ENCODE measurements at places on chromosomes 1 and 21. TPM values are rescaled to one million over a fixed set of nuclear protein-coding genes. Genes with fewer than 3 reads are reported as not detected.

NOS1AP gene
- 3.6 TPM for total RNA-seq

PLEKHN1 gene
- total RNA-seq = 1.2 TPM

MYCL gene
- 3.9 TPM for total RNA-seq

KRTAP20-4 gene
- not detected for total RNA-seq

SH3BP5L gene
- total RNA-seq = 25.0 TPM

- DNase-seq = no peak
- no peaks in the 10 kb centered on the region for H3K4me1 ChIP-seq
- H3K27me3 ChIP-seq = no peaks in the 10 kb centered on the region
- peaks cover 89% of the 10 kb centered on the region for H3K36me3 ChIP-seq
- no peak overlapping the region for H3K27ac ChIP-seq
- H3K4me3 ChIP-seq = no peak overlapping the region
Measured at GRCh38 chr1:74714429-74715235, 18.2 kb downstream of the CRYZ start.

DNA sequence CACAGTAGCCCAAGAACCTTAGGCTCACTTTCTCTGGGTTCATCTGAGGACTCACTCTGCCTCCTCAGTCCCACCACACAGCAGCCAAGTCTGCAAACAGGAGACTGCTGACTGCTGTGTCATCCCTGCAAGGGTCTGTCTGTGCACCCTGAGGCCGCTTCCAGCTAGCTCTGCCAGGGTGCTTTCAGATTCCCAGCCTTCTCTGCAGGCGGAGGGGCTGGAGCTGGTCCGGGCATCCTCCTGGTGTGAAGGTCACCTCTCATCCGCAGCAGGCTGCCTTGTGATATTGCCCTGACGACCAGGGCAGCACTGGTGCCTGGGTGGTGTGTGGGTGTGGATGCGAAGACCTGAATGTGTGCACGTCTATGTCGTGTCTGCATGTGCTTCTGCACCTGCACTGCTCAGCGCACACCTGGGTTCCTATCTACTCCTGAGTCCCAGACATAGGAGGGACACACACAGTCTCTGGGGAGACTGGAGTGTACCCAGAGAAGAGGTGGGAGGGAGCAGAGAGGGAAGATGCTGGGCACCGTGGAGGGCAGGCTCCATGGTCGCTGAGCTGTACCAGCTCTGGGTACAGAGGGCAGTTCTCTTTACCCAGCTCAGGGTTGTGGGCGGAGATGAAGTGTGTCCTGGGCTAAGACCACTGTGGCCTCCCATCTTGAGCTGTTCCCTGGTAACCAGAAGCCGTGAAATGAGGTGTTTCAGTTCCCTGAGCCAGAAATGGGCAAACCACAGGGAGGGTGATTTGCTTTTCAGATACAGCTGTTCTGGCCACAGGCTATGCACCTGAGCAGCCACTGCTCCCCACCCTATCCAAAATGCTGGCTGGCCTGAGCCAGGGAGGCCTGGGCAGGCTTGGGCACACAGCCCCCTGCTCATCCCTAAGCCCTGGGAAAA is 160.9 kb upstream of the CSF3R start:
- no peak overlapping the region for H3K4me3 ChIP-seq
- H3K4me1 ChIP-seq = no peaks in the 10 kb centered on the region
- H3K27me3 ChIP-seq = peaks cover 3% of the 10 kb centered on the region
- H3K36me3 ChIP-seq = no peaks in the 10 kb centered on the region
- no peak overlapping the region for H3K27ac ChIP-seq

DNA sequence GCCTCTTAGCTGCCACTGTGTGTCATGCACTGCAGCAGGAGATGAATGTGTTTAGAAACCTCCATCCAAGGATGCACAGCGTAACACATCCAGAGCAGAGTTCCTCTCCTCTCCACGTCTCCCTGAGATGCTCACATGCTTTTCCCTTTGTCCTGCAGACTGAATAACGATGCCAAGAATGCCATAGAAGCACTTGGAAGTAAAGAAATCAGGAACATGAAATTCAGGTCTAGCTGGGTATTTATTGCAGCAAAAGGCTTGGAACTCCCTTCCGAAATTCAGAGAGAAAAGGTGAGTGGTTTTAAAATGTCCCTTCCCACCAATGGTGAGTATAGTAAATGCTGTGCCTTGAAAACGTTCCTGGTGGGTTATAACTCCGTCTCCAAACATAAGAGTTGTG is 13.4 kb upstream of the MX2 start:
- H3K27ac ChIP-seq = no peak overlapping the region
- H3K27me3 ChIP-seq = peaks cover 12% of the 10 kb centered on the region
- H3K4me3 ChIP-seq = no peak overlapping the region
- no peak for DNase-seq

GRCh38 chr1:178513278-178513983 is 522 bp downstream of the TEX35 start:
- peaks cover 5% of the 10 kb centered on the region for H3K4me1 ChIP-seq
- no peaks in the 10 kb centered on the region for H3K27me3 ChIP-seq
- DNase-seq = no peak
- H3K36me3 ChIP-seq = no peaks in the 10 kb centered on the region

DNA sequence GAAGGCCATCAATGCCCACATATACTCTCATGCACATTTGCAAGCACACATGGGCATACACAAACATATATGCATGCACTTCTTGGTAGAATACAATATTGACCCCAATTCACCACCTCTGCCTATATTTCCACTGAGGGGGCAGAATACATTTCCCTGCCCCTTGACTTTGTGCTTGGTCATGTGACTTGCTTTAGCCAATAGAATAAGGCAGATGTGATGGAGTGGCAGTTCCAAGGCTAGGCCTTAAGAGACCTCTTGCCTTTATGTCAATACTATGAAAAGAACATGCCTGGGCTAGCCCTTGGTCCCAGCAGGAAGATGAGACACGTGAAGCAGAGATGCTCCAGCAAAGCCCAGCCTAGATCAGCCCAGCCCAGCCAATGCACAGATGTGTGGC is 66.0 kb upstream of the GRIK3 start:
- H3K4me3 ChIP-seq = no peak overlapping the region
- no peak overlapping the region for H3K27ac ChIP-seq
- H3K4me1 ChIP-seq = no peaks in the 10 kb centered on the region
- no peak for DNase-seq

DNA sequence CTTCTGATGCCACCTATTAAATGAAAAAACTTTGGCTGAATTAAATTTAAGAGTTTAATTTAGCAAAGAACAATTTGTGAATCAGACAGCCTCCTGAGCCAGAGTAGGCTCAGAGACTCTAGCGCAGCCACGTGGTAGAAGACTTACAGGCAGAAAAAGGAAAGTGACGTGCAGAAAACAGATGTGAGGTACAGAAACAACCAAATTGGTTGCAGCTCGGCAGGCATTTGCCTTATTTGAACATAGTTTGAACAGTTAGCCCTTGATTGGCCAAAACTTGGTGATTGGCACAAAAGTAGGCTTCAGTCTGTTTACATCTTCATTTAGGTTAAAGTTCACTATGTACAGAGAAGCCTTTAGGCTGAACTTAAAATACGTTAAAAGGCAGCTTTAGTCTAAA is 22.9 kb downstream of the TCP10L start:
- H3K36me3 ChIP-seq = no peaks in the 10 kb centered on the region
- H3K27ac ChIP-seq = peak overlapping the region; percentile 28
- H3K4me1 ChIP-seq = no peaks in the 10 kb centered on the region
- H3K4me3 ChIP-seq = no peak overlapping the region
- no peaks in the 10 kb centered on the region for H3K27me3 ChIP-seq

DNA sequence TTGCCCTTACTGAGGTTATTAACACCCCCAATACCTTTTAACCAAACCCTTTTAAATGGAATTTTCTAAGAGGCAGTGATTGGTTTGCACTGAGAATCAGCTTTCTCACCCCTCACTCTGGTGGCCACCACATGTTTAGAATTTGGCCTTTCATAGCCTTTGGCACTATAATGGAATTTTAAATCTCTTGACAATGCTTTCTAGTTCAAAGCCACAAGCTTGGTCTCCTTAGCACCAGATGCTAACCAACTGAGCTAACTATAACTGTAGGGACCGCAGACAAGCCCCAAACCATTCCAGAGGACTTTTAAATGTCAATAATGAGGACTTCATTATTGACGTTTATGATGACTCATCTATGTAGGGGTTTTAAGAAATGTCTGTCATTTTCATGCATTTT is 238.7 kb upstream of the SNX7 start:
- H3K4me3 ChIP-seq = no peak overlapping the region
- no peaks in the 10 kb centered on the region for H3K27me3 ChIP-seq
- no peak overlapping the region for H3K27ac ChIP-seq
- no peak for DNase-seq
- H3K36me3 ChIP-seq = no peaks in the 10 kb centered on the region

GRCh38 chr1:226548256-226549093 is at the start of gene STUM:
TSS of gene STUM (plus strand) at chr1:226548764. CDS start at chr1:226548905, 141 bp downstream.
- no peak within 1 kb of the TSS for H3K27ac ChIP-seq
- peak within 1 kb of the TSS; percentile 54 for H3K4me3 ChIP-seq
- no peaks in the 10 kb centered on the region for H3K36me3 ChIP-seq
- H3K4me1 ChIP-seq = peaks cover 28% of the 10 kb centered on the region

DNA sequence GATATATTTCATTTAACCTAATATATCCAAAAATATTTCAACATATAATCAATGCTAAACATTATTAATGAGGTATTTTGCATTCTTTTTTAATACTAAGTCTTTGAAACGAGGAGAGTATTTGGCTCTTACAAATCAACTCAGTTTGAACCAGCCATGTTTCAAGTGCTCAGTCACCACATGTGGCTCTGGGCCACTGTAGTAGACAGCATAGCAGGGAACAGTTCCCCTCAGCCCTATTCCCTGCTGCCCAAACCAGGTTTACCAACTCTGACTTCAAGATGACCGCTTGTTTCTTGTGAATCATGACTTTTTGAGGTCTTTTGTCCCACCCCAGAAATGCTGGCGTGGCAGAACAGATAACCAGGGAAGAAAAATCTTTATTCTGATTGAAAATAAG is 5.7 kb downstream of the ZNF672 start:
- DNase-seq = no peak
- H3K27ac ChIP-seq = no peak overlapping the region

DNA sequence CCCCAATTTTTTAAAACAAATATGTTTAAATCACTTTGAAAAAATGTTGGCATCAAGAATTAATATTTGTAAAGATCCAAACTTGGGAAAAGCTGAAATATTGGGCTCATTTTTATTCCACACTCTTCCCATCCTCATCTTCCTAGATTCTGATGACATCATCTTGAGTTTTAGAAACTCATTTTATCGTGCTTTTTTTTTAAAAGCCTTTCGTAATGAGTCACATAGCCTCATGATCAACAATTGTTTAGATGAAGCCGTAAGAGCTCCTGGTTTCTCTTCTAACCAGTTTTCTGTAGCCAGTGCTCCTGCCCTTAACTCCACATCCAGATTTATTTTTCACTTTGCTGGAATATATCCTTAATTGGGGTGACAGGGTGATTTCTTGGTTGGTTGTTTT is 78.6 kb downstream of the POFUT2 start:
- no peak overlapping the region for H3K27ac ChIP-seq
- H3K36me3 ChIP-seq = peaks cover 70% of the 10 kb centered on the region
- DNase-seq = no peak
- peaks cover 6% of the 10 kb centered on the region for H3K4me1 ChIP-seq
- H3K4me3 ChIP-seq = no peak overlapping the region

- no peak overlapping the region for H3K27ac ChIP-seq
- no peaks in the 10 kb centered on the region for H3K27me3 ChIP-seq
- H3K4me3 ChIP-seq = no peak overlapping the region
- H3K36me3 ChIP-seq = peaks cover 8% of the 10 kb centered on the region
- peaks cover 4% of the 10 kb centered on the region for H3K4me1 ChIP-seq
- no peak for DNase-seq
Measured at GRCh38 chr1:101017448-101017847, 8.1 kb downstream of the DPH5 start.

DNA sequence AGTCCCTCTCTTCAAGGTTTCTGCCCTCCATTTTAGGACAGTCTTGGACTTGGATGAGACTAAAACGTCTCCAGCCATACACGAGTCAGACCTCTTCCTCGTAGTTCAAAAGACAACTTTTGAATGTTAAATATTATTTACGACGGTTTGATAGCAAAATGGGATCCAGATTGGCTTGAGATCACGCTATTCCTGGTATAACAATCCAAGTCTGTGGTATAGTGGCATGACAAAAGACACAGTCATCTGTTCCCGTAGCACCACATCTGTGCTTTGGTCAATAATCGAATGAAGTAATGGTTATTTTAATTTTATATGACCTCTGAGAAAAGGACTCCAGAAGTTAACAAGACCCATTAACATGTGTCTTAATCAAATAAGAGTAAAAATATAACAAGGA is 7.0 kb downstream of the PCP4 start:
- H3K4me1 ChIP-seq = no peaks in the 10 kb centered on the region
- H3K4me3 ChIP-seq = no peak overlapping the region
- no peak overlapping the region for H3K27ac ChIP-seq
- no peaks in the 10 kb centered on the region for H3K27me3 ChIP-seq
- H3K36me3 ChIP-seq = no peaks in the 10 kb centered on the region

DNA sequence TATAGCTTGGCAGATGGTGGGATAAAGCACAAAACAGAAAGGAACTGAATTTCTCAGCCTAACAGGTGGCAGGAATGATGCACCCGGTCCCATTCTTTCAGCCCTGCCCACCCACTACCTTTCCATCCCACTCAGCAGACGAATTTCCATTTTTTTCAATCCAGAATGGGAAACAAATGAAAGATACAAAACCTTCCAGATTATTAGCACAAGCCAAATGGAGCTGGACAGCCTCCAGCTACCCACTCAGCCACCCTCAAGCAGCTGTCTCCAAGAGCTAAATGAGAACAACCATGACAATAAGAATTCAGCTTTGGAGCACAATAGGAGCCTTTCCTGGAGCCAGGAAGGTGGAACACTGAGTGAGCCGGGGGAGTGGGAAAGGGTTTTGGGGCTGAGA is 96.3 kb upstream of the ST6GALNAC5 start:
- H3K36me3 ChIP-seq = no peaks in the 10 kb centered on the region
- H3K27ac ChIP-seq = no peak overlapping the region
- H3K4me1 ChIP-seq = no peaks in the 10 kb centered on the region
- no peak for DNase-seq
- no peaks in the 10 kb centered on the region for H3K27me3 ChIP-seq

DNA sequence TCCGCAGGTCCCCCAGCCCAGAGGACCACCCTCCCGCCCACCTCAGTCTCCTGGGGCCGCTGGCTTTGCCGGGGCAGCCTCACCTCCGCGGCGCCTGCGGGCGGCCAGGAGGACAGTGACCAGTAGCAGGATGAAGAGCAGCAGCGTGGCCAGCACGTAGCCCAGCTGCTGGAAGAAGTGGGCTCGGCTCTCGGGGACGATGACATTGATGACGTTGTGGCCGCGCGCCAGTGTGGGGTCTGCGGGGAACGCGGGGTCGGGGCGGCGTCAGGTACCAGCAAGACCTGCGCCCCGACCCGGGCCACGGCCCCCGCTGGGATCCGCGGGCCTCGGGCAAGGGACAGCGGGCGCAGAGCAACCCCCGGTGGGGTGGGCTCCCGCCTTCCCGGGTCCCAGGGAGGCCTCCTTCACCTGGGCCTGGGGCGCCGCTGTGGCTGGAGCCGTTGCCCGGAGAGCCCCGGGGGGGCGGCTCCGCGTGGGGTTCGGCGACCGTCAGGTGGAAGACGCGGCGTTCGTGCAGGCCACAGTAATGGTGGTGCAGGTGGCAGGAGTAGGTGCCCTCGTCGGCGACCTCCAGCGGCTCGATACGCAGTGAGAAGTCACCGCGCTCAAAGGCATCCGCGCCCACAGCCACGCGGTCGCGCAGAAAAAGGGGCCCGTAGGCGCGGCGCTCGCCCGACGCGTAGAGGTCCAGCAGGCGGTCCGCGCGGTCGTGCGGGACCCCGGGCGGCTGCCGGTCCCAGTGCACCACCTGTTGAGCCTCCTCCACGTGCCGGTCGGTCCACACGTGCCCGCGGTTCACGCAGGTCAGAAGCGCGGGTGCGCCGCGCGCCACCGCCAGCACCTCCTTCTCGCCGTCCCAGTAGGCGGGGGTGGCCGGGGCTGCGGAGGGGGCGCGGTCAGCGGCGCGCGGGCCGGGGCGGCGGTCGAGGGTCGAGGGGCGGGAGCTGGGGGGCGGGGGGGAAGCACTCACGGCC is 3.8 kb downstream of the MXRA8 start:
- H3K4me1 ChIP-seq = peaks cover 46% of the 10 kb centered on the region
- H3K36me3 ChIP-seq = peaks cover 8% of the 10 kb centered on the region
- no peak overlapping the region for H3K27ac ChIP-seq
- no peak for DNase-seq
- peaks cover 59% of the 10 kb centered on the region for H3K27me3 ChIP-seq
